Fibroblast of lung (primary cell): ENCODE measurements at places on chromosomes 7 and 10. TPM values are rescaled to one million over a fixed set of nuclear protein-coding genes. Genes with fewer than 3 reads are reported as not detected.

DNA sequence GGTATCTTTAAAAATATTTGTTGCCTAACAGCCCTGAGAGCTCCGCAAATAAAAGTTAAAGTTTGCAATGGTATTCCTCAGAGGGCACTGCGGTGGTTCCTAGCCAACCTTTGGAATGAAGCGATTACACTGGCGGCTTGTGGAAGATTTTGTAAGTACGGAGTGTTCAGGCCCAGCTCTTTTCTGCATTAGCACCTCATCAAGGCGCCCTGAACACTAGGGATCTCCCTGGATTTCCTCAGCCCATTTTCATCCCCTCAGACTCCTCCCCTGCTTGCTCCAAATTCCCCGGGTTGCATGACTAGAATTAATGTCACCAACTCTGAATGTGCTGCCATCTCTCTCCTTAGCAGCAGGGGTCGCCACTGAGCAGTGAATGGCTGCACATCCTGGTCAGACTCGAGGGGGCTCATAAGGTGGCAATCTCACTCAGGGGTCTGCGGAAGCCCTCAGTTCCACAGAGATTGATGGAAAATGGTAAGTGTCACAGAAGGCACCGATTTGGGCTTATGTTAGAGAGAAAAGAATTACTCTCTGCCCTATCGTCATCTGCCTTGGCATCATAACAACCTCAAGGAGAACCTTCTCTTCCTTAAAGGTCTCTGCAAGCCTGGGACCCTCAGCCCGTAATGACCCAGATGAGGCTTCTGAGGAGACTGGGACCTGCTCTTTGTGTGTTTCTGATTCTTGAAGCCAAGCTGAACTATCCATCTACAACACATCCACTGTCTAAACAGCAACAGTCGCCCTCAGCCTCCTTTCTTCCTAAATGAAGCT, 262.8 kb upstream of the AOAH start:
- H3K27me3 ChIP-seq: no peaks in the 10 kb centered on the region
- no peak overlapping the region for H3K4me3 ChIP-seq
- no peaks in the 10 kb centered on the region for H3K36me3 ChIP-seq
- H3K4me1 ChIP-seq: no peaks in the 10 kb centered on the region
- DNase-seq: peak; percentile 52

DNA sequence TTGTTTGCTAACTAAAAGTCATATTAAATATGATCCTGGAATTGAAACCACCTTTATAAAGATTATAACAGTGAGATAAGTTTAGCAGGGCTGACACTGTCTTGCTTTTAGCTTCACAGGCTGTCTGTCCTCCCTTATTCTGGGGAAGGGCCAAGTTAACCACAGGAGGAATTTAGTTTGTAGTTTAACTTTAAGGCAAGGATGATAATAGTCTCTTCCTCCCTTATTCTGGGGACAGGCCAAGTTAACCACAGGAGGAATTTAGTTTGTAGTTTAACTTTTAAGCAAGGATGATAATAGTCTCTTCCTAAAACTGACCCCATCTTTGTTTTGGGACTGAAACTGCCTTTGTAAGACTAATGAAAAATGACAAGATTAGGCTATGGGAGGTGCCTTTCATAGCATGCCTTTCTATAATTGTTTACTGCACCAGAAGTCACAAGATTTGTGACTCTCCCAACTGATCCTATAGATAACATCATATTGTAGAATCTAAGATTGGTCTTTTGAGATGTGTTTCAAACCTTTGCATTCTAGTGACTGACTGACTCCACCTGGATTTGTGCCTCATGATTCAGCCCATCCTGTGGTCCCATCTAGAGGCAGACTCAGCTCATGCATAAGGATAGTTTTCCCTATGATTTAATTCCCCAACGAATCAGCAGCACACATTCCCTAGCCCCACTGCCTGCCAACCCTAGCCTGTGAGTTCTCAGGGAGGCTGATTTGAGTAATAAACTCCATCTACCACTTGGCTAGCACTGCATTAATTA, 212.0 kb downstream of the MAGI2 start:
- H3K4me1 ChIP-seq: no peaks in the 10 kb centered on the region
- no peak overlapping the region for H3K27ac ChIP-seq
- peak; percentile 80 for DNase-seq
- no peaks in the 10 kb centered on the region for H3K27me3 ChIP-seq
- no peaks in the 10 kb centered on the region for H3K36me3 ChIP-seq

GRCh38 chr7:142880876-142881505, 4.6 kb downstream of the TRPV6 start:
- H3K4me3 ChIP-seq: no peak overlapping the region
- no peaks in the 10 kb centered on the region for H3K27me3 ChIP-seq
- no peaks in the 10 kb centered on the region for H3K4me1 ChIP-seq
- H3K27ac ChIP-seq: no peak overlapping the region
- DNase-seq: peak; percentile 11

DNA sequence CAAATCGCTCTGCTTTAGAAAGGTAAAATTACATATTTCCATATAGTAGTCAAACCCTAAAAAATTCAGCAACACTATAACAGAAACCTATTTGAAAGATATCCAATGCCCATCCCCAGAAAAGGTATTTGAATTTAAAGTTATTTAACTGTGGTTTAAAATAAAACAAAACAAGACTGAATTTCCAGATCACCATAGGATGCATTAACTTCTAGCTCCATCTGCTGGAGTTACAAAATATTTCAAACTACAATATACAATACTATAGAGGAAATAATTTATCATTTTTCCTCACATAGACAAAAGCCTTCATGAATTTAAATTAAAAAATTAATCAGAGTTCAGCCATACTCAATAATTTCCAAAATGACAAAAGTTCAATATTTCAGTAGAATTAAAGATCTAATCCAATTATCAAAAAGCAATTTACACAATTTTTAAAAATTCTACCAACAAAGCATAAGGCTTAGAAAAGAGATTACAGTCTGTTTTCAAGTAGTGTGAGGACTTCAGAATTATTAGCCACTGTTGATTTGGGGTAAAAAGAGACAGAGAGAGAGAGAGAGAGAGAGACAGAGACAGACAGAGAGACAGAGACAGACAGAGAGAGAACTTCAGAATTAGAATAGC, 75.9 kb downstream of the LMBR1 start:
- H3K27me3 ChIP-seq: no peaks in the 10 kb centered on the region
- no peak overlapping the region for H3K27ac ChIP-seq
- H3K36me3 ChIP-seq: no peaks in the 10 kb centered on the region
- no peaks in the 10 kb centered on the region for H3K4me1 ChIP-seq
- peak; percentile 18 for DNase-seq

DNA sequence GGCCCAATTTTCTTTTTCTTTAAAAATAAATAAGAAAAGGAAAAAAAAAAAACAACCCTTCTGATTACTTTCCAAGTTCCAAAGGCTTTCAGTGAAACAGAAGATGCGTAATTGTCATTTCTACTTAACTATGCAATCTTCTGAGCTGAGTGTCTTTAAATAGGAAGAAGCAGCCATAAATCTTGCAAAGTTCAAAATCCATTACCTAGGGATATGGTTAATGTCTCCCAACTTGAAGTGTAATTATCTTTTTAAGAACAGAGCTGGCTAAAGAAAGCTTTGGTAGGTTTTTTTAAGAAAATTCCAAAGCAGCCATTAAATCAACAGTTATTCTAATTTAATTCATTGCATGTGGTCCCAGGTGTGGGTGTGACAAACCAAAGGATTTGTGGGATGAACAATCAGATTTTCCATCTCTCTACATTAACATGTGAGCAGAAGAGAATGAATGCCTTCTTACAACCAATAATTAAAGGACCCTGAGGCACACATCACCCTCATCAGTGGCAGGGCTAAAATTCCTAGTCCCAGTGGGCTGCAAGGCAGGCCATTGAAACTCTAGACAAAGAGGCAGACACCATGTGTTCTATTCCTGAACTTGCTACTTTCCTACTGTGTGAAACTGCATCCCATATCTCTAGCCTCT, 419.2 kb downstream of the REEP3 start:
- H3K4me3 ChIP-seq: no peak overlapping the region
- H3K27me3 ChIP-seq: no peaks in the 10 kb centered on the region
- H3K4me1 ChIP-seq: no peaks in the 10 kb centered on the region
- H3K27ac ChIP-seq: no peak overlapping the region
- no peaks in the 10 kb centered on the region for H3K36me3 ChIP-seq

DNA sequence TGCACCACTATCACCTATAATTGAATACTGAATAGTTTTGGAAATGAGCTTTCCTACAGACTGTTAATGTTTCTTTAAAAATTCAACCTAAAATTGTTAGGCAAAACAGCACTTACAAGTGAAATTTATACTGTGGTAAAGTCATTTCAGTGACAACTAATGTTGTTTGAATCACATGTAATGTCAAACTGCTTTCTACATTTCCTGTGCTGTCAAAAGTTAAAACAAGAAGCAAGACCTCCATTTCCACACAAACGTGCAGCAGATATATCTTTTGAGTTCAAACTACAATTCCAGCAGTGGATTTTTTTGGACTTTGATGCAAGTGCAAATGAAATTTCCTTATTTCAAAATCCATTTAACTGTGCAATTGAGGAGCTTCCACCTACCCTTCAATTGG, 199.8 kb downstream of the RNLS start:
- H3K27me3 ChIP-seq: no peaks in the 10 kb centered on the region
- H3K27ac ChIP-seq: no peak overlapping the region
- no peak for DNase-seq
- peaks cover 5% of the 10 kb centered on the region for H3K4me1 ChIP-seq
- H3K4me3 ChIP-seq: no peak overlapping the region
- H3K36me3 ChIP-seq: no peaks in the 10 kb centered on the region

- no peak overlapping the region for H3K27ac ChIP-seq
- no peak overlapping the region for H3K4me3 ChIP-seq
- DNase-seq: no peak
Measured at GRCh38 chr7:131683536-131684125, 127.2 kb upstream of the PODXL start.

DNA sequence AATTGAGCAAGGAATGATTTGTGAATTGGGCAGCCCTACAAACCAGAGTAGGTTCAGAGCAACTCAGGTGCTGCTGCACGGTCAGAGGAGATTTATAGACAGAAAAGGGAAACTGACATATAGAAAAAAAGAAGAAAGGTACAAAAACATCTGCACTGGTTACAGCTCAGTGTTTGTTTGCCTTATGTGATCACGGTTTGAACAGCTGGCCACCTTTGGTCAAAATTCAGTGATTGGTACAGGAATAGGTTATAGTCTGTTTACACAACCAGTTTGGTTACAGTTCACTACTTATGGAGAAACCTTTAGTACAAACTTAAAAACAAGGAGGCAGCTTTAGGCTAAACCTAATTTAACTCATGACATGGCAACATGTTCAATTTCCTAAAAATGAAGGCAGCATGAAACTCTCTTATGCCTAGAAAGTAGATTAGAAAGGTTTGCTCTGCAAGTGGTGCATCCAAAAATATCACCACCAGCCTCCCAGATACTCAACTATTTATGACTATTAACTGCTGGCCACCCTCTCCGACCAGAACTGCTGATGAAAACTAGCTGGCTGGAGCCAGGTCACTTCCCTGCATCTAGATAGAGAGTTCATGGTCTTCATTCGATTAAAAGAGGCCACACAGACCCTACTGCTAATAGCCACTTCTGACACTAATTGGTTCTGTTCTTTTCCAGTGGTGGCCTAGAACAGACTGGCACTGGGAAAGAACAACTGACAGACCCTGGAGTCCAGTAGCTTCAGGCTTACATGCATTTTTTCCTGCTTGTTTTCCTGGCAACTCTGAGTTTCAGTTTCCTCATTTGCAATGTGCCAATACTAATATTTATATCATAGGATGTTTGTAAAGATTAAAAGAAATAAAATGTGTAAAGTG, 548.0 kb downstream of the CCSER2 start:
- no peak overlapping the region for H3K27ac ChIP-seq
- H3K4me3 ChIP-seq: no peak overlapping the region
- H3K27me3 ChIP-seq: no peaks in the 10 kb centered on the region
- no peaks in the 10 kb centered on the region for H3K36me3 ChIP-seq
- no peak for DNase-seq

DNA sequence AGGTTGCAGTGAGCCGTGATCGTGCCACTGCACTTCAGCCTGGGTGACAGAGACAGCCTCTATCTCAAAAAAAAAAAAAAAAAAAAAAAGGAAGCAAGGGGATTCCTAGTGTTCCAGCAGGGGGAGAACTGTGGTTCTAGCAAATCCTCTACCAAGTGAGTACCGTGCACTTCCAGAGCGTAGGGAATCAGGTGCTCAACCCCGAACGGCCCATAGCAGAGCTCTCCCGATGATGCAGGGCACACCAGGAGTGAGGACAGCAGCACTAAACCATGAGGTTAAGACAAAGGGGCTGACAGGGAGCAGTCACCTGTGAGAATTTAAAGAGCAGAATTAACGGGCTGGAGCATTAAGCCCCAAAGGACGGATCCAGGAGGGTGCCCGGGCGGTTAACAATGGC, 173.6 kb downstream of the PTPRN2 start:
- H3K27me3 ChIP-seq: no peaks in the 10 kb centered on the region
- H3K4me3 ChIP-seq: no peak overlapping the region
- H3K4me1 ChIP-seq: no peaks in the 10 kb centered on the region
- H3K27ac ChIP-seq: no peak overlapping the region

DNA sequence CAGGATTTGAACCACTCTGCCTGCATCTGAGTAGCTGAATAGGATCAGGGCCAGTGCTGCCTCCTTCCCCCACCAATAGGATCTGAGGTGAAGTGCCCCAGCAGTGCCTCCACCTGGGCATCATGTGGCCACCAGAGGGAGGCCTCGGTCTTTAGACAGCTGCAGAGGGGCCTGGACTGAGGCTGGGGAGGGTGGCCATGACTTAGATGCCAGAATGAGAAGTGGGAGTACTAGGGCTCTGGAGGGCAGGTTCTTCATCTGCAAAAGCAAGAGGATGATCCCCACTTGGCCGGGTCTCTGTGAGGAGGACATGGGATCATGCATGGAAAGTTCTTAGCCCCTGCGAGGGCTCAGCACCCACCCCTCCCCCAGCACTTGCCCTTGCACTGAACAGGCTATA, 56.9 kb downstream of the NEUROG3 start:
- no peaks in the 10 kb centered on the region for H3K36me3 ChIP-seq
- no peak overlapping the region for H3K4me3 ChIP-seq
- peaks cover 7% of the 10 kb centered on the region for H3K27me3 ChIP-seq
- no peaks in the 10 kb centered on the region for H3K4me1 ChIP-seq
- no peak overlapping the region for H3K27ac ChIP-seq
- DNase-seq: no peak

DNA sequence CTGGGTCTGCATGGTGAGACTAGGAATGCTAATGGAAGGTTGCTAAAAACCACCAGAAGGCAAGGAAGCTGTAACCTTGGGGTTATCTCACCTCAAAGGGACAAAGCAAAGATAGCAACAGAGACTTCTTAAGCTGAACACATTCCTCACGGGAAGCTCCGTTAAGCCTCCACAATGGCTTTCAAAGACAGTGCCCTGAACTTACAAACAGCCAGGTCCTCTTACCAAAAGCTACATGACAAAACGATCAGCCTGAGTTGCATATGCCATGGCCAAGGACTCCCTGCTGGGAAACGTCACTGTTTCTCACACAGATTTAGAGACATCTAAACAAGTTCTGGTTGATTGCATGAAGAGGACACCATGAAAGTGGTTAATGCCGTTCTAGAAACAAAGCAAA, 52.7 kb downstream of the HTR5A start:
- DNase-seq: no peak
- no peak overlapping the region for H3K4me3 ChIP-seq
- no peaks in the 10 kb centered on the region for H3K4me1 ChIP-seq

GRCh38 chr10:70380350-70381135, 1.9 kb downstream of the LRRC20 start:
- no peak overlapping the region for H3K27ac ChIP-seq
- peaks cover 20% of the 10 kb centered on the region for H3K4me1 ChIP-seq
- H3K4me3 ChIP-seq: no peak overlapping the region
- H3K36me3 ChIP-seq: no peaks in the 10 kb centered on the region

The CADPS2 gene
- 32.2 and 40.8 TPM in 2 replicates for total RNA-seq

The TMEM178B gene
- under 0.01 TPM in 2 replicates for total RNA-seq

The SMKR1 gene
- total RNA-seq: 0.51 and 3.5 TPM in 2 replicates

The CCL24 gene
- total RNA-seq: not detected in 2 replicates

The ARMC3 gene
- not detected in 2 replicates for total RNA-seq

The TAS2R5 gene
- 1.0 and 1.3 TPM in 2 replicates for total RNA-seq

The PTCD1 gene
- 7.2 and 8.1 TPM in 2 replicates for total RNA-seq

The ABCB1 gene
- total RNA-seq: 0.77 and 4.8 TPM in 2 replicates

The FAM237B gene
- total RNA-seq: under 0.01 TPM in 1 of 2 replicates, not detected in the other

The SLC29A3 gene
- total RNA-seq: 2.1 and 2.3 TPM in 2 replicates

The CCDC172 gene
- not detected in 2 replicates for total RNA-seq
